ENCODE measurements at places on chromosomes 2 and 18.
A peak's percentile ranks its signal among the peaks of the same experiment; 100 is the strongest.

GRCh38 chr2:20223407-20224163, 1.3 kb downstream of the SDC1 start:
- peak; percentile 2 for DNase-seq

GRCh38 chr18:477565-477964, 22.9 kb downstream of the COLEC12 start:
- DNase-seq = no peak

GRCh38 chr2:38554973-38555595, 47.6 kb downstream of the HNRNPLL start:
- no peak for DNase-seq

DNA sequence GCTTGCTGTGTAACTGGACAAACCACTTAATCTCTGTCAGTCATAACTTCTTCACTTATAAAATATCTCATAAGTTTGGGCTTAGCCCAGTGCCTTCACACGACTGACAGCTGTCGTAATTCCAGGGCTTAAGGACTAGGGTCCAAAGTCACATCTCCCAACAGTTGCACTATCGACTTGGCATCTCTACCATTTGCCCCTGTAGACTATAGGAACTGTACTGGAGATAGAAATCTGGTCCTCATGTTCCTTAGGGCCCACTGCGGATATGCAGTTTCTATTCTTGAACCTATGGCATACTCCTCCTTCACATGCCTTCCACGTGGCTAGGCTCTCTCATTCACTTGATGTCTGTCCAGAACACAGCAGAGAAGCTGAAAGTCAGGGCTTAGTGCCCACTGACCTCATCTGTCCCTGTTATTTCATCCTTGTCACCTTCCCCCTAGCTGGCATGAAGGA, 2.7 kb downstream of the ABHD1 start:
- DNase-seq = no peak

DNA sequence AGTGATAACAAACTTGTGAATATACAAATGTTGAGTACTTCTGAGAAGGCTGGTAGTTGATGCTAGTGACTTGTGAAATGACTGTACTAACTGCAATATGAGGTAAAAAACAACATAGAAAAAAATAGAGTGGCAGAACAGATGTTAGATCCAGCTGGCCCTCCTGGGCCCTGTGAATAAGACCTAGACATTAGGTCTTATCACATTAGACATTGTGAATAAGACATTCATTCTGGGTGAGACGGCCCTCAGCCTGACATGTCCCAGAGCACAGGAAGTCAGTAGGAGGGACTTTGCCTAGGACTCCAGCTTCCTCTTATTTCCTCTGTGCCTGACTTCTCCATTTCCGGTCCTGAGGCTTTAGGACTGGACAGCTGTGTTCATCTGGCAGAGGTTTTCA, 22.9 kb downstream of the DOK1 start:
- DNase-seq = no peak

- DNase-seq = no peak
Measured at GRCh38 chr18:60413944-60414547, 41.5 kb upstream of the MC4R start.

DNA sequence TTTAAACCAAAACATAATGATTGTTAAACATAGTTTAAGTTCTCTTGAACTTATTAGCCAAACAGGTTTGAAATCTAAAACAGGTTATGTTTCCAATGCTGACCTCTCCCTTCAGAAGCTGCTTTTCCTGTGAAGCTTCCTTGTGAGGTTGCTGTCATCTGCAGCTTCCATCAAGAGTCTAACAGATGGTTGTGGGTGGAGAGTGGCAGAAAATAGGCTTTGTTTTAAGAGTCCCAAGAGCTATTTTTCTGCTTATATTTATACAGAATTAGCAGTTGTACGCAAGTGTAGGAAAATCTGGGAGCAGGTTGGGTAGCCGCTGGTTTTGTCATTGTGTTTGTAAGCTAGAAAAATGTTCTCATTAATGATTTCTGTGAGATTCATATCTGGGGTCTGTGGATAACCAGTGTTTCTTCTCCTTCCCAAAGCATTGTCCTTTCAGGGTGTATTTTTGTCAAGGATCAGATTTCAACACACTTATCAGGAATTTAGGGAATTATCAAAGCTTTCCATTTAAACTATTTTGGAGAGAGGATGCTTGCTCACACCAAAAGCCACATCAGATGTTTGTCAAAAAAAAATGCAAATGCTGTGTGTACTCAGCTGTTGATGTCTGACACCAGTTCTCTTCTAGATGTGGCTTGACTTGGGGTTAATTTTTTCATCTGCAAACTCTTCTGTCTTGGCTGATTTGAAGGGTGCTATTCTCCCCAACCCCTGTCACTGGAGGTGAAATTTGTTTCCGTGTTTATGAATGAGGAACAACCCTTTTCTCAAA, 78.1 kb upstream of the KIF5C start:
- DNase-seq = no peak

- DNase-seq = no peak
Measured at GRCh38 chr18:35174093-35174731, 66.6 kb upstream of the ZNF397 start.

DNA sequence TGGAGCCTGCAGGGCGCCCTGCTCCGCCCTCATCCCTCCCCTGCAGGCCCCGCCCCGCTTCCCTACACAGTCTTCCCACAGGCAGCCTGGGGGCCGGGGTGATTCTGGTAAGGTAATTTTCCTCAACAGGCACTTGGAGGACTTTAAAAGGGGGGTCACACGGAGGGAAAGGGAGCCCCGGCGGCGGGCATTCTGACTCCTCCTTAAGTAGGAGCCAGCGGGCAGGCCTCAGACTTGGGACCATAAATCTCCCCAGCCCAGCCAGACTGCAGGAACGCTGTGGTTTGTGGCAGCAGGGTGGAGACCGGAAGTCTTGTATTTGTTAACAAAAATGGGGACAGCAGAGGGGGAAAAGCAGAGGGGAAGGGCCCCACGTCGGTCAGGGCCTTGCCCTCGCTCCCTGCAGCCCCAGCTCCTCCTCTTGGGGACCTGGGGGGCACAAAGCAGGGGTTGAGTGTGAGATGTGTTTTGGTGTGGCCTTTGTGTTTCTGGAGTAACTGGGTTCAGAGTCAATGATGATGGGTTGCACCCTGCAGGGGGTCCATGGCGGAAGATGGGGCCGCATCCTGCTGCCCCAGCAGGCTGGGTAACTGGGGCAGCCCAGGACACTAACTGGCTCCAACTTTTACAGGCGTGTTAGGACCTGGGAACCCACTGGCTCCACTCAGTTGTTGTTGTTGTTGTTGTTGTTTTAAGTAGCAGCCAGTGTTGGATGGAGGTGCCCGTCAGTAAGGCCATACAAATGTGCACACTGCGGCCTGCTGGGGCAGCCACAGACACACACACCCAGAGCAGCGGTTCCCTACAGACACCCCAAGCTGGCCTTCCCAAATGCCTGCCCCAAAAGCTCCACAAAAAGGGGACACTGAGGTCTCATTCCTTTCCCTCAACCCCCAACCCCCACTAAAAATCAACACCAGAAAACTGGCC, 27.7 kb downstream of the SMAD7 start:
- DNase-seq = peak; percentile 85

GRCh38 chr18:44036501-44036900, 644.2 kb upstream of the SETBP1 start:
- no peak for DNase-seq

GRCh38 chr18:78618726-78619125, 360.9 kb upstream of the SALL3 start:
- no peak for DNase-seq

DNA sequence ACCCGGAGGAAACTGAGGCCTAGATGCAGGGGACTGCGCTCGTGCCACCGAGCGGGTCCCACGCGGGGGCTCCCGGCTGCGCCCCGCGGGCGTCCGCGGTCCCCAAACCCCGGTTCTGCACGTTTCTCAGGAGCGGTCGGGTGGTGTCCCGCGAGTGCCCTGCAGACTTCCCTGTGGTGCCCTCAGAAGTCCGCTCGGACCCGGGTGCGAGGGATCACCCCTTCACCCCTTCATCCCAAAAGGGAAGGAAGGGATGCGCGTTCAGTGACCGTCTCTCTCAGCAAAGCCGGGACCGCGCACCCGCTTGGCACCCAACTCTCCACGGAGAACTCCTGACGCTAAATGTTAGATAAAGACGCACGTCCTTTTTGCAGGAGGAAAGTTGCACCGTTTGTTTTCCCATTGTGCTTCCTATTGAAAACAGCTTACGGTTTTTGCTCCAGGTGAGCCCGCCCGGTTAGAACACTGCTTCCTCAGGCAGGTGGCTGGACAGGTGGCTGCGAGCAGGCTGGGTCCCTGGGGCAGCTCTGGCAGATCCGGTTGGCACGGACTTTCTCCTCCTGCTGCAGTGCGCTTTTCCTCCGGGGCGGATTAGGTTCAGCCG, 779 bp downstream of the DGKD start:
- no peak for DNase-seq

- DNase-seq = no peak
Measured at GRCh38 chr2:160984426-160985077, 175.7 kb upstream of the TANK start.

GRCh38 chr2:181998041-181998835, 12.6 kb downstream of the PPP1R1C start:
- no peak for DNase-seq

DNA sequence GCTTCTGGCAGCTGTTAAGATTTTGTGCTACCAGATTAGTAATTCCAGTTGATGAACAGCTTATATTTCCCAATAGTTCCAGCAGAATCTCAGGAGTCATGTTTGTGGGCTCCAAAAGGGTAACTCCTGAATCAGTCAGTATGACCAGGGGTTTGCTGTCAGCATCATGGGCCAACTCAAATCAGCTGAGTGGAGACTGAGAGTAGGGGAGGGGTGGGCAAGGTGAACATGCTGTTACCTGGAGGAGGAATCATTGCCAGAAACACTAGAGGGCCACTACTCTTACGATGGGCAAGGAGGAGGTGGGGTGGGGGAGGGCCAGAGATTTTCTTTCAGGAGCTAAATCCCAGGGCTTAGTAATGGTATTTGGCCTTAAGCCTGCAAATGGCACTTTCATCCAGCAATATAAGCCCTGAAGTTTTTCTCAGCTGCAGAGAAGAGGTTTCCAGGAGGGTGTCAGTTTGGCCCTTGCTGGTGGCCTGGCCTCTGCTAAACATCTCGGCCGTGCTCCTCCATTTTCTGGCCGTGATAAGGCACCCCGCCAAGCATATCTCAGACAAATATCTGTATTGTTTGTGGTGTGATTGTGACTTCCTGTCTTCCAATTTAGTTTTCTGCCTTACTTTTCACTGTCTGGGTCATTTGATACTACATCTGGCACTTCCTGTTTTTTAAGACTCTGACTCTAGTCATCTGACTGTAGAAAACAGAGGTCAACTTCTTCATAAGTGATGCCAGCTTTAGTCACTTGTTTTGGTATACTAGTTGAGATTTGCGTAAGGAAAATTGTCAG, 120.5 kb upstream of the CXCR4 start:
- no peak for DNase-seq

GRCh38 chr2:179669196-179669595, 192.2 kb downstream of the ZNF385B start:
- DNase-seq = no peak

DNA sequence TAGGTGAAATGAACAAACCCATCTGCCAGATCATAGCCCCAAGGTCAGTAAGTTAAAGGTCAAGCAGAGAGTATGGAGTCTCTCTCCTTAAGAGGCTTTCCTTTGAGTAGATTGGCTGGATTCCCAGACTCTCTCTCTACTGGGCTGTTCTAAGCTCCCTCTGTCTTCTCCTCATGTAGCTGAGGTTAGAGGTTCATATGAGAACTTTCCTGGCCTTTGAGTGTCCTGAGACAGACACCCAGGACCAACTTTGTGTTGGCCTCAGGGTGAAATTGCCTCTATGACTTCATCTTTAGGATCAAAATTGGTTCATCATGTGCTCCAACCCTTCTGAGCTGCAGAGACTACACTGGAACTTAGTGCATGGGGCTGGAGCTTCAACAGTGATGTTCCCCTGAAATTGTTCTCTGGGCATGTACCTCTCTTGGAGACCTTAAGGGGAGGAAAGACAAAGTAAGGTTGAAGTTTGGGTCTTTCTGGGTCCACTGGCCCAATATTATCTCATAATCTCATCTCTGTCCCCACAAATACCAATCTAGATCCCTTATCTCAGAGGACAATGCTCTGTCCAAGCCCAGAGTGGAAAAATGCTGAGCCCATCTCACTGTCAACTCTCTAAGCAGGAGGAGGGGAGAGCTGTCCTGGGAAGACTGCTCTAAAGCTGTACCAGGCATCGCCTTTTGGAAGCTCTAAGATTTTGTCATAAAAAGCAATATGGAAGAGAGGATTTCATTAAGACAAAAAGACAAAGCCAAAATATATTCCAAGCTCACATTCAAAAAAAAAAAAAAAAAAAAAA, 177.3 kb upstream of the ARL4C start:
- DNase-seq = no peak

DNA sequence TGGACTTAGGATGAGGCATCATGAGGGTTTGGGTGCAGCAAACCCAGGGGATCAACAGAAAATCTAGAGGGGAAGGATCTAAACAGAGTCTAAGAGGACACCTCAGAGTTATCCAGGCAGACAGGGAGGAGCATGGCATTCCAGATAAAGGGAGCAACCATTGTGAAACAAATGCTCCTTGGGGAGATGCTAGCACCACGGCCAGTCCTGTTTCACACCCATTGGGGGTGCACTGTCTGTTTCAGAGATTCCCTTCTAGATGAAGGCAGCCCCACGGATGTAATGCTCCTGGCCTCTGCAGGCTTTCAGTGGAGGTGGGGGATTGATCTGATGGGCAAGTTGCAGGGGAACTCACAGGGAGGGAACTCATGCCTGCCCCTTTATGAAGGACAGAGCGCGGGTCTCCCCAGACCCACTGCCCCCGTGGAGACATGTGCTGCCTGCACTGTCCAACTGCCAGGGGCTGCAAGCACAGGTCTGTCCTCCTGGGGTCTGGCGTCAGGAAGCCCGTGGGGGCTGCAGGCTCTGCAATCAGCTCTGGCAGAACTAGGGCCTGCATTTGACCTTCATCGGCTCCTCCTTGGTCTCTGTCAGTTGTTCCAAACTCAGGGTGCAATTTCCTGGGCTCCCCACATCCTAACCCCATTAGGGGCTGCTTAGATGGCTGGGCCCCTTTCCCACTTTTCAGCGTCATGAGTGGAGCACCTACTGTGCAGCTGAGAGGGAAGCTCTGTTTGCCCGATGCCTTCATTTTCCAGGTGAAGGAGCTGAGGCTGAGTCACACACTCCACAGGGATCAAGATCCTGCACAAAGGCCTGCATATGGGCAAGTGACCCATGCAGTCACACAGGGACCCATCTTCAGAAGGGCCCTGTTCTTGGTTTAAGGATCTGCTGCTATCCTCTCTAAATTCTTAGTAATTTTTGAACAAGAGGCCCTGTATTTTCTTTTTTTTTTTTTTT, 163.4 kb downstream of the ARL4C start:
- DNase-seq = no peak

DNA sequence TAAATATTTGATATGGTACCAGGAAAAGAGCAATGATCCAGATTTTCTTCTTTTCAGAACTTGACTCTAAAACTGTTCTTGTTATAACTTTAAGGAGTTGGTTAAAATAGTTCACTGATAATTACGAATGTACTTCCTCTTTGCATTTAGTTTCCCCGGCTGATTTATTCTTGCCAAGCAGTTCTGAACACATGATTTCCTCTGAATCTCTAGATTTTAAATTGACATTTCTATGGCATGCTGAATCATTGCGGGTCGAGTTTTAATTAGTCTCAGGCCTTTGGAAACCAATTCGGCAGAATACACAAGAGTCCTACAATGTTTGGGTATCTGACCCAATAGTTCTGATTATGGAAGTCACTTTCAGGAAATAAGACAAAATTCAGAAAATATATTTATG, 37.3 kb upstream of the DNAH7 start:
- DNase-seq = no peak

GRCh38 chr18:9068346-9068745, 34.2 kb upstream of the NDUFV2 start:
- no peak for DNase-seq

- no peak for DNase-seq
Measured at GRCh38 chr2:15991231-15991630, 50.9 kb downstream of the MYCN start.

All from AG09309 (cell line).